ENCODE measurements at places on chromosomes 6 and 20.

DNA sequence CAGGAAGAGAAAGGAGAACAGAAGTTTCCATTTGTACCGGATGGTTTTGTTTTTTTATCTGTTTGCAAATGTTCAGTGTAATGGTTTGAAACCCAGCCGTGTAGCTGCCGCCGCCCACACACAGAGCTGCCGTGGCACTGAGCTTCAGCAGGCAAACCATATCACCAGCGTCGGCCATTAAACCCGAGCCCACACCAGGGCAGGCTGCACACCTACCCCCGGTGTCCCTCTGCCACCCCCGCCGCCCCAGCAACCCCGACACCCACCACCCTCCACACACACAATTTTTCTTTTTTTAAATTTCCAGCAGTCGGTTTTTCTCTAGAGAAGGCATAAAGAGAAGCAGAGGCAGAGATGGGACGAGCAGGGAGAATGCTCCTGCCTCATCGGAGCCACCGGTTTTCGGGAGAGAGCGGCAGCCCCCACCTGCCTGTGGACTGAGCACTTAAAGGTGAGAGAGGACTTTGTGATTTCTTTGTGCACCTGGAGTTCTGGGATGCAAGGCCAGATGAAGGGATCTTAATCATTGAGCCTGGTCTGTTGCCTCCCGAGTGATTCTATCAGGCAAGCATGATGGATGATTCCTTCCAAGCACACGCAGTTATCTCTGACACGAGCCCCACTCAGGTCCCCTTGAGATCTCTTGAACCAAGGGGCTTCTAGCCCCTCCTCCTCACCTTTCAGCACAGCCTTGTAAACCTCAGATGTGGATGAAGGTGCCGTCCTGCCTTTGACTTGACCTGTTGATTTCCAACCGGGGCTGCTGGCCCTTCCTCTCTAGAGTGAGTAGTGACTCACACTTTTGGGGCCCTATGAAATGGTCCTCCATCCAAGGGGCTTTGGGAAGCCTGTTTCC, 17.5 kb upstream of the ZNF831 start:
- no peak for DNase-seq

DNA sequence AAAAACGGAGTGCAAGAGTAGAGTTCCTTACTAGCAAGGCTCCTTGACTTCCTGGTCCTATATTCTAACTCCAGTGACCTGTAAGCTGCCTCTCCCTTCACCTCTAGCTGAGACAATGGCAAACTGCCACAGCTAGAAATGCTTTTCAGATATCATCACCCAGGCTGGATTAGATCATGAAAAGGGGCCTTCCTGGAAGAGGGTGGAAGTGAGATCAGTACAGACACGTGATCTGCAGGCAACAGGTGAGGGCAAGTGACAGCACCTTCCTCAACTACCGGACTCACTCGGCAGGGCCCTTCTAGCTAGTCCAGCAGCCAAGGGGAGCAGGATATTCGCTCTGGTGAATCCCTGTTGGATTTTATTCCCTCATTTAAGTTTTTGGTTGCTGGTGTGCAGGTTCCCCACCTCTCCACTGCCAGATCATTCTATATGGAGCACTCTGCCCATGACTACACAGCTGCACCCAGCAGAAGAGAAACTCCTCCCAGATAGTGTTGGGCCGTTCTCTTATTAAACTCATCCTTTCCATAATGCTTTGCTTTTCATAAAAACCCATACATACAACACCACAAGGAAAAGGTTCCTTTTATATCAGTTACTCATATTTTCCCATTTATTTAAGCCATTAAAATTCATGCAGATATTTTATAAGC, 26.4 kb upstream of the FAM83C start:
- DNase-seq = no peak

GRCh38 chr20:41407607-41408006, 41.0 kb upstream of the EMILIN3 start:
- no peak for DNase-seq

GRCh38 chr6:160198606-160199211, 59.9 kb downstream of the SLC22A2 start:
- no peak for DNase-seq

DNA sequence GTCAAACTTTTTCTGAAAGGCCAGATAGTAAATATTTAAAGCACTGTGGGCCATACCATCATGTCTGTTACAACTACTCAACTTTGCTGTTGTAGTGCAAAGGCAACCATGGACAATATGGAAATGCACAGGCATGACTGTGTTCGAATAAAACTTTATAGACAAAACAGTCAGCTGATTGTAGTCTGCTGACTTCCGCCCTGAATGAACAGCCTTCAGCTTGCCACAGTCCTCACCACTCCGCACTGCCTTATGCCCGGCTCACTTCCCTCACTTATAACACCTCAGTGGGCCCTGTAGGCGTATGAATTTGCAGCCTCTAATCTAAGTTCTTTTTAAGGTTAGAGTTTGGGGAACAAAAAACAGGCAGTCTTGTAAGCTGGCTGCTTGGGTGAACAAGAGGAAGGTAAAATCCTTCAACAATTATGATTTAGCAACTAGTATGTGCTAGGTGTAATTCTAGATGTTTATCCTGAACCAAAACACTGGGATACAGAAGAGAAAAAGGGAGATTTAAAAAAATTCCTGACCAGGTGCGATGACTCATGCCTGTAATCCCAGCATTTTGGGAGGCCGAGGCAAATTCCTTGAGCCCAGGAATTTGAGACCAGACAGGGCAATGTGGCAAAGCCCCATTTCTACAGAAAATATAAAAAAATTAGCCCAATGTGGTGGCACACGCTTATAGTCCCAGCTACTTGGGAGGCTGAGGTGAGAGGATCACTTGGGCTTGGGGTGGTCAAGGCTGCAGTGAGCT, 6.8 kb upstream of the SLC2A10 start:
- no peak for DNase-seq

DNA sequence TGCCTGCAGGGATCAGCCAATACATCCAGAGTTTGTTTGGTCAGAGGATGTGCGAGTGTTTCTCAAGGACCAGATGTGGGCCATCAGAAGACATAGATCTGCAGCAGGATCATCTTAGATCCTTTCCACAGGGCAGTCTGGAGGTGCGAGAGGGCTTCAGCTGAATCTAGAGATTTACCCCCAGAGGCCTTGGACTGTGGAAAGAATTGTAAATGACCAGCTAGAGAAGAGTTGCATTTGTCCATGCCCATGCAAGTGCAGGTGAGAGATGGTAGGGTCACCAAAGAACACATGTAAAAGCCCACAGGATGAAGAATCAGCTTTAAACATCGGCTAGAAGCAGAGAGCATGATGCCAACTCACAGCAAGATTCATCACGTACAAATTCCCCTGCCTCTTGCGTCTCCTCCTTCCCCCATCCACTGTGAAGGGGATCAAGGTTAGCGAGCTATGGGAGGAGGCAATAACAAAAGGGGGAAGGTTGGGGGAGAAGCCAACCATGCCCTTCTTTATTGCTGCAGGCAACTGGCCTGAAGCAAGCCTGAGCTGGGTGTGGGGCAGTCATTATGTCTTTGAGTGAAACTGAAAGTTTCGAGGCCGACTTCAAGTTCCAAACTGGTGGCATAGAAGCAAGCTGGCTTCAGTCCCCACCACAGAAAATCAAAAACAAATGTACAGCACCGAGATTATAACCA, 83.5 kb downstream of the SCML4 start:
- no peak for DNase-seq

DNA sequence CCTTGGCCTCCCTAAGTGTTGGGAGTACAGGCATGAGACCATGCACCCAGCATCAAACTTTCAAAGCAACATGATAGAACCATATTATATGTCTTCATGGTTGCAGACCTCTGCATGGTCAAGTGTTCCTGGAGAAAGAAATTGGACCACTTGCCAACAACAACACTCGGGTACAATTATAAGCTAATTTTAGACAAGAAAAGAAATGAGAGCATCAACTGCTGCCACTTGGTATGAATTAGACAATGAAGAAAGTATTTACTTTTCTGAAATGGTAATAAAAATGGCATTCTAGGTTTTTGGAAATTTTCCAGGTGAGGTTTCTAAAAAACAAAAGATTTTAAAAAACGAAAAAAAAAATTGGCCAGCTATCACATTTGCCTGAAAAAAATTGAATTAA, 7.7 kb upstream of the PM20D2 start:
- no peak for DNase-seq

DNA sequence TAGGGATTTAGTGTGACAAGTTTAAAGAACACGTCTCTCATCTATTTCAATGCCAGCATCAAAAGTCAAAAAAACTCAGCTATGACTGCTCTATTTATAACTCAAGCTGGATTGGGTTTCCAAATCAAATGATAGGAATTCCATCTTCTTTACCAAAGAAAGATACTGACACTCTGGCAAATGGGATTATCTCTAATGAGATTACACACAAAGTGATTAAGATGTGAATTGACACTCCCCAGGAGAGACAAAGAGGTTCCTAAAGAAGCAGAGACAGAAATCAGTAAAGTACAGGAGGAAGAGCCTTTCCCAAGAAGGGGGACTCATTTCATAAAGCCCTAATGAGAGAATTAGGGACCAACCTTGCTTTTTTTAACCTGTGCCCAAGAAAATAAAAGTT, 92.1 kb downstream of the ID4 start:
- DNase-seq = no peak

- DNase-seq = no peak
These were observed 10.4 kb upstream of the RNF182 start for GRCh38 chr6:13914351-13914750.

GRCh38 chr6:121748376-121748775, 312.9 kb downstream of the GJA1 start:
- DNase-seq = no peak

Measured in esophagus squamous epithelium (tissue), 5 donors.